ENCODE measurements at places on chromosomes 4 and X.

GRCh38 chrX:115324194-115324593, 34.7 kb downstream of the LUZP4 start:
- no peak for DNase-seq

DNA sequence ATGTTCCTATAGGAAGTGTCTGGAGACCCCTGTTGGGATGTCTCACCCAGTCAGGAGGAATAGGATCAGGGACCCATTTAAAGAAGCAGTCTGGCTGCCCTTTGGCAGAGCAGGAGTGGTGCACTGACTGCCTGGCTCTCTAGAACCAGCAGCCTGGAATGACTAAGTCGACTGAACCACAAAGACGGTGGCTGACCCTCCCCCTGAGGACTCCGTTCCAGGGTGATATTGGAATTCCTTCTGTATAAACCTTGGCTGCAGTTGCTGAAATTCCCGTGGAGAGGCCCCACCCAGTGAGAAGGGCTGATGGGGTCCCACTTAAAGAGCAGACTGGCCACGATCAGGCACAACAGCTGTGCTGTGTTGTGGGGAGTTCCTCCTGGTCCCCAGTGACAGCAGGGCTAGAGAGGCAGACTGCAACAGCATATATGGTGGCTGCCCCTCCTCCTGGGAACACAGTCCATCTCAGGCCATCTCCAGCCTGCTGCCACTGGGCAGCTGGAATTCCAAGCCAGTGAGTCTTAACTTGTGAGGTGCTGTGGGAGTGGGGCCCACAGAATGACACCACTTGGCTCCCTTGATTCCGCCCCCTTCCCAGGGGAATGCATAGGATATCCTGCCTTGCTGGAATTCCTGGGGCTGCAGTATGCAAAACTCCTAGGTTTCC, 41.8 kb upstream of the RLIM start:
- no peak for DNase-seq

DNA sequence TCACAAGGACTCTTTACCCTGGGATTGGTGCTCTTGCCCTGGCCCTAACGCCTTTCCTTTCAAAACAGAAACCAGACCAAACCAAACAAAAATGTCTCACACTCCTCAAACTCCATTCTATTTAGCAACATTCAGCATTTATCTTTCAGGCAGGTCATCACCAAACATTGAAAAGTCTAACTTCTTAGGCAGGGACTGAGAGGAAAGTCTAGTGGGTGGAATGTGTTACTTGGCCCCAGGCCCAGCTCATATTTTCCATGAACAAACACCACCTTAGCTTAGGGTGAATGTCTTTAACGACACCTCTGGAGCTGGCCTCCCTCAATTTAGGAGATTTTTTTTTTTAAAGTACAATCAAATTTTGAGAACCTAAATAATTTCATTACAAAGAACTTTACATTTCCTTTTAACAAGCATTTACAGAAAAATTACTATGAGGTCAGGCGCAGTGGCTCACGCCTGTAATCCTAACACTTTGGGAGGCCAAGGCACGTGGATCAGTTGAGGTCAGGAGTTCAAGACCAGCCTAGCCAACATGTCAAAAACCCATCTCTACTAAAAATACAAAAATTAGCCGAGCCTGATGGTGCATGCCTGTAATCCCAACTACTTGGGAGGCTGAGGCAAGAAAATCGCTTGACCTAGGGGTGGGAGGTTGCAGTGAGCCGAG, 10.2 kb upstream of the N4BP2 start:
- no peak for DNase-seq

DNA sequence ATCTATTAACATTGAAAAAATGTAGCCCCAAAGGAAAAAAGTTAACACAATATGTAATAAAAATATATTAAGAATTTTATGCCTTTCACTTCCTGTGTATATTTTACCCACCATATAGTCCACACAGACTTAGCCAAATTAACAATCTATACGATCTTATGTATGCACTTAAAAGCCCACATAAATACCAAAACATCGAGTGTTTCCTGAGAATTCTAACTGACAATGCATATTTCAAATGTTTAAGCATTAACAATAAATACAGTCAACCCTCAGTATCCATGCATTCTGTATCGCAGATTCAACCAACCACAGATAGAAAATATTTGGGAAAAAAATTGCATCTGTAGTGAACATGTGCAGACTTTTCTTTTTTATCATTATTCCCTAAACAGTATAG, 226.8 kb downstream of the COL25A1 start:
- DNase-seq, result no peak

DNA sequence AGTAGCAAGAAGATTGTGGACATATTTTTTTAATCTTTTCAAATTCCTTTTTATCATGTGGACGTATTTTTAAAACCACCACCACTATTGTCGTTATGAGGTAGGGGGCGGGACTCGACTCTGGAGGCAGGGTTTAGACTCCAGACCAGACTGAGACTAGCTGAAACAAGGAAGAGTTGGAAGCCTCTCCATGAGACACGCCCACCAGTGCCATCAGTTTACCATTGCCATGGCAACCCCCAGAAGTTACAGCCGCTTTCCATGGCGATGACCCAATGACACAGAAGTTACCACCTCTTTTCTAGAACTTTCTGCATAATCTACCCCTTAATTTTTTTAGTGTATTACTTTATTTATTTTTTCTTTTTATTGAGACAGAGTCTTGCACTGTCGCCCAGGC, 8.7 kb downstream of the MRFAP1 start:
- DNase-seq, result no peak

GRCh38 chr4:38666766-38667084, 2.7 kb downstream of the KLF3 start:
- DNase-seq, result no peak

- peak; percentile 78 for DNase-seq
Measured at GRCh38 chr4:163558539-163559044, 64.1 kb downstream of the TMA16 start.

- DNase-seq, result no peak
Measured at GRCh38 chr4:3703677-3704521, 62.3 kb upstream of the ADRA2C start.

DNA sequence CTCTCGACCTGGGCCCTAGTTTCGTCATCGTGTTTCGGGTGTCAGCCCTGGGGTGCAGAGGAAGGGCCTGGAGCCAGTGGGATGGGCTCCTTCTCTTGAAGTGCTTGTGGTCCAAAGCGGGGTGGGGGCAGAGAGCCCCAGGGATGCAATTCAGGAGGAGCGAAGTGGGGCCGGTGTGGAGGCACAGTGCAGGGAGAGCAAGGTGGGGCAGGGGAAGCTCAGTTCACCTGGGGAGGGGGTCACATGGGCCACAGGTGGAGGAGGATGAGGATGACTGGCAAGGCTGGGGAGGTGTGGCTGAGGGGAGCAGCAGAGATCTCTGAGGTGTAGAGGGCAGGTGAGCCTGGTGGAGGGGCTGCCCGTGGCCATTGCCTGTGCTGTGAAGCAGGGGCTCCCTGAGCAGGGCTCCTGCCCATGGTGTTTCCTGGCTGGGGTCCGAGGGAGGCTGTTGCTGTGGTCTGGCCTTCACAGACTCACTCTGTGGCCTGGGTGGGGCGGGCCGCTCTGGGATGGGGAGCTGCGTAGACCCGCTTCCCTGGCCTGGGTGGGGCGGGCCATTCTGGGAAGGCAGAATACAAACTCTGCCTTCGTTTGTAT, 6.9 kb downstream of the SORCS2 start:
- no peak for DNase-seq

- DNase-seq, result no peak
Measured at GRCh38 chrX:12681047-12681446, 110.2 kb upstream of the PRPS2 start.

DNA sequence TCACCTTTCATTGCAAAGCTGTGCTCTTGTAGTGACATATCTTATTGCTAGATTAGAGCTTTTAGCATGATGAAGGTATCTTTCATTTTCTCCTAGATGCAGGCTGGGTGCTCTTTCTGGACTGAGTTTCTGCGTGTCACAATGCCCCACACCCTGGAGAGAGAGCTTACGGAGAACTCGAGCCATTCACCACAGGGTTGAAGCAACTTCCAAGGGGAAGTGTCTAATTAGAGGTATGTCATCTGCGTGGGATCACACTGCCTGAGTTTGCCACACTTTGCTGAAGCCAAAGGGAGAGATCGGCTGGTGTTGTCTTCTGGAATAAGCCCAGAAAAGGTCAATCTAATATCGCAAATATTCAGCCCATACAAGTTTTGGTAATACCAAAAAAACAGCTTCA, 179.3 kb upstream of the MBNL3 start:
- DNase-seq, result no peak

- no peak for DNase-seq
Measured at GRCh38 chr4:177573507-177573906, 131.3 kb upstream of the AGA start.

DNA sequence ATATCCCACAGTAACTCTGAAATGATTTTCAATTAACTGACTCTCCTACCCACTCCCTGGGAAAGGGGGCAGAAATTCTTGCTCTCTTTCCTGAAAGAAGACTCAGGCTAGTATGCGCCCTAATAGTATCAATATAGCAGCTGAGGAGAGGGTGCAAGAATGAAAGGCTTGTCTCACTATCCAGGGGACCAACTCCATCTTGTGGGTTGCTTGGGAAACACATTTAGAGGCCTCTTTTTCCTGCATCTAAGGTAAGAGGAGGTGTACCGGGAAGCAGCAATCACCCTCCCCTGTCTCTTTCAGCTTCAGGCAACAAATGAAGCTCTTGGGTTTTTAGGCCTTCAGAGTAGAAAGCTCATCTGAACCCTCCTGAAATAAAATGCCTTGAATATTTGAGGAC, 11.3 kb downstream of the TMEM255A start:
- peak; percentile 30 for DNase-seq

DNA sequence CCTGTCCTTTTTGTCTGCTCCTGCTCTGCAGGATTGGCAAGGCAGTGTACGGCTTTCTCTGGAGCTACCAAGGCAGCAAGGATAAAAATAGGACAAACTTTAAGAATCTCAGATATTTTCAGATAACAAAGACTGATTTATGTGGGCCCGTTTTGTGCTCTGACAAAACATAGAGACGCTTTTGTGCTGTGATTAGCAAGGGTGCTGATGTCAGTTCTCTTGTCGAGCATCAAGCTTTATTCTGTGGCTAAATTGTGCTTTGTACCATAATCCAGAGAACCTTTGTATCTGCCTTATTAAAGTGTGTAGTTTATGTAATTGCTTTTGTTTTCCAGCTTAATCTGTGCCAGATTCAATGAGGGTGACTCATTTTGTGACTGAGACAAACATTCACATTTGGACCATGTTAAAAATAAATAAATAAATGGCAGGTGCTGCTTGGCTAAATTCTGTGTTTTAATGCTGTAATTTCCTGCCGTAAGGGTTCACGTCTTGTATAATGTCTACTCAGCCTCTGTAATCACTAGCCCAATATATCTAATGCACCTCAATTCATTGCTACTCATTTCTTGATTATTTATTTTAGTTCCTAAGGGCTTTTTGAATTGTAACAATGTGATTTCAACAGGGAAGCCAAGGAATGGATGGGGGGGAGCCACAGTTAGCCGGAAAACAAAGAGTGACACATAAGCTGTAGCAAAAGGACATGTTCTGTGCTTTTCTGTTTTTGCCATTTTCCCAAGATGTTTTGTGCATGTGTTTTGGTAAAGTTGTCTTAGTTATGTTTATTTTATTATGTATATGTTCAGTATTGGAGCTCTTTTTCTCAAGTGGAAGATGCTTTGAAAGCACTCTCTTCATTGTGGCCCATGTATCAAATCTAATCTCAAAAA, 75.1 kb downstream of the GAB1 start:
- DNase-seq, result no peak

GRCh38 chr4:55706541-55706940, 70.4 kb upstream of the NMU start:
- DNase-seq, result no peak

GRCh38 chrX:33989936-33990335, 142.2 kb downstream of the FAM47A start:
- no peak for DNase-seq

DNA sequence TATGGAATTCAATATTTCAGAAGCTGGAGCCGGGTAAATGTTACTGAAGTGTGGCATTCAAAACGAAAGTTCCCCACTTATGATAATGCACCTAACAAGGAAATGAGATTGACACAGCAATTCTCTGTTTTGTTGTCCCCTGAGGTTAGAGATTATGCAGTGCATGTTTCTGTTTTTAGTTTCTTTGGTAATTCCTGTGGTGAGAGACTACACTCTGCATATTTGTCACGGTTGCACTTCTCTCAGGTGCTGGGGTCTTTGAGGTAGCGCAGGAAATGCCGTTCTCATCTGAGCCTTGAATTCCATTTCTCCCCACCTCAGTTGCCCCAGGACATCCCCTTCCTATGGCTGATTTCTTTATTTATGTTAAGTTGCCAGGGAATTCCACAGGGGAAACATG, 15.3 kb upstream of the BEND4 start:
- no peak for DNase-seq

- DNase-seq, result no peak
Measured at GRCh38 chrX:18692541-18692940, 14.9 kb upstream of the PPEF1 start.

- DNase-seq, result no peak
Measured at GRCh38 chrX:16476009-16476408, 173.9 kb upstream of the S100G start.

GRCh38 chrX:15203694-15204093, 66.2 kb downstream of the ASB9 start:
- DNase-seq, result no peak

GRCh38 chrX:54320067-54320466, 37.8 kb downstream of the WNK3 start:
- no peak for DNase-seq

DNA sequence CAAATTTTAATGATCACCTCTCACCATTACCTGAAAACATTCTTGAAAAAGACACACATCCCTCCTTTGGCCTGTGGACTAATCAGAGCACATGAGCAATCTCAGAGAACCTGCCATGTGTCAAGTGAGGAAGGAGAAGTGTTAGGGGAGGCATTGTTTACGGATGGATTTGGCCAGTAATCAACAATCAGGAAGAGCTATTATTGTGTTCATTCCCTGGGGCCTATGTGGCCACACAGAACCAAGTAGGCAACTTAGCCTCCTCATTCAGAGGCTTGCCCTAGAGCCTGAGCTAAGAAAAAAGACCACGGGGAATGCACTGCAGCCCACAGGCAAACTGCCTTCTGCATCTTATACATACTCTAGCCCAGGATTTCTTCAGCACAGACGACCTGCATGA, 40.6 kb upstream of the DOCK11 start:
- DNase-seq, result no peak
